ENCODE measurements at places on chromosomes 4 and X.

DNA sequence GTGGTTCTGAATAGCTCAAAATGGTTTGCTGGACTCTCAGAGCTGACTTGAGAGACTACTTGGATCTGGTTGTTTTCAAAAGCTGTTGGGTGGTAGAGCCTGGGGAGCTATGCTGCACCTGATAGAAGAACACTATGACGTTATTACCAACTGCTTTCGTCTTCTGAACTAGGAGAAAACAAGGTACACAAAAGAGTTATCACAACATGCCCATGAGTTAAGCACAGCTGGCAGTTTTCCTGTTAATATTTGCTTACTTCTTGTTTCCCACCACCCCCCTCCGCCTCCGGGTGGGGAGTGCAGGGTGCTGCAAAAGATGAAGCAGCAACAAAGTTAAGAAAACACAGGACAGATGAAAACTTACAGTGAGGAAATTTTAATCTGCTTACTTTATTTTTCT is 69.1 kb downstream of the RASL11B start:
- DNase-seq: no peak

DNA sequence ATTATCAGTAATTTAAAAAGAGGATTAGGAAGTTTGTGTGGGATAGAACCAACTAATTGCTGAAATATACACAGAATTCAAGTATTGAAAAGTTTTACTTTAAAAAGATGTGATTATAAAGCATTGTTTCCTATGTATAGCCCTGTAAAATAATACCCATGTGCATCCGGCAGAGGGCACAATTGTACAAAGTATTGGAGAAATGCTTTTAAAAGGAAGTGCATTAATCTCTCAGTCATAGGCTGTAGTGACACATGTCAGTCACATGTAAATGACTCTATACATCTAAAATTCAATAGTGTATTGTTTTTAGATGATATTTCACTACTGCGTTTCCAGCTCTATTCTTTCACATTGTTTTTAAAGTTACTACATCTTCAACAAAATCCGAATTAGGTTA is 9.7 kb upstream of the GEMIN8 start:
- peak; percentile 40 for DNase-seq

DNA sequence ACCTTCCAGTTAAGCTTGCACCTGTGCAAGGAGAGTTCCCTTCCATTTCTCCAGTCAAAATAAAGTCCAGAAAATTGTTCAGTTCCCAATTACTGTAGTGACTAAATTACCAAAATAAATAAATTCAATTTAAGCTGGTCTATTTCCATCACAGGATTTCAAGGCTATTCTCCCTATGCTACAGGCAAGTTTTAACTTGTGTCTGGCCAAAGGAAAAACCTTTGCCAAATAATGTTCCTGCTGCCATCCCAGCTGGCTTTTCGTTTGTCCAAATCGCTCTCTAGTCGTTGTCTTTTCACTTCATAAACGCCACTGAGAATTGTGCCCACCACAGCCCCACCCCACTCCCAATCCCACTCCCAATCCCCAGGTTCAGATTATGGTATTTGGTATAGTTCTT is 2.4 kb downstream of the KCTD8 start:
- DNase-seq: no peak

- no peak for DNase-seq
Measured at GRCh38 chrX:9788911-9789310, 2.7 kb downstream of the SHROOM2 start.

DNA sequence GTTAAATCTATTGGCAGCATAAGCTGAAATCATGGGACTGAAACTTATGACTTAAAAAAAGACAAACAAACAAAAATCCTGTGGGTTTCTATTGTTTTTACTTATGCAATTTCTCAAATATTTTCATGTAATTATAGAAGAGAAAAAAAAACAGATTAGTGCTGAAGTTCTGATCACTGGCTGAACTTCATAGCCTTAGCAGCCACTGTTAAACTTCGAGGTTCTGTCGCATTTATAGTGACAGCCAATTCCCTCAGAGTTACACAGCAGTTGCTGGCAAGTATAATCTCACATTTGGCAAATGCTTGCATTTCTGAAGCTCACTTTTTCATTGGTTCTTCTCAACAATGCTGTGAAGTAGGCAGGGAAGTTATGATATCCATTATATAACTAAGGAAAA is 748.9 kb upstream of the MAGEB2 start:
- no peak for DNase-seq

GRCh38 chr4:39029752-39030694 is 2.2 kb downstream of the TMEM156 start:
- DNase-seq: no peak

GRCh38 chrX:71935476-71935875 is 24.8 kb downstream of the NHSL2 start:
- DNase-seq: peak; percentile 79

DNA sequence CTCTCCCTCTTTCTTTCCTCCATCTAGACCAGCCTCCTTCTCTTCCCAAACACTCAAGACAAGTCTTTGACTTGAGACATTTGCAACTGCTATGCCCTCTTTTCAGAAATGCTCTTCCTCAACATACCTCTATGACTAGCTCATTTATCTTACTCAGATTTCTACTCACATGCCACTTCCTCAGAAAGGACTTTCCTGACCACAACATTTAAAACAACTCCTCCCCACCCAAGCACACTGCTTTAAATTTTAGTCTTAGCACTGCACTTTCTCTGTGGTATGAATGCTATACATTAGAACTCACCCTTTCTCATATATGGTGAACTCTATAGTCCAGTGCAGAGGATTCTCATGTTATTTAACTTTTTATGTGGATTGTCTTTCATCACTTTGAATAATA is 28.4 kb upstream of the SULT1E1 start:
- DNase-seq: no peak

DNA sequence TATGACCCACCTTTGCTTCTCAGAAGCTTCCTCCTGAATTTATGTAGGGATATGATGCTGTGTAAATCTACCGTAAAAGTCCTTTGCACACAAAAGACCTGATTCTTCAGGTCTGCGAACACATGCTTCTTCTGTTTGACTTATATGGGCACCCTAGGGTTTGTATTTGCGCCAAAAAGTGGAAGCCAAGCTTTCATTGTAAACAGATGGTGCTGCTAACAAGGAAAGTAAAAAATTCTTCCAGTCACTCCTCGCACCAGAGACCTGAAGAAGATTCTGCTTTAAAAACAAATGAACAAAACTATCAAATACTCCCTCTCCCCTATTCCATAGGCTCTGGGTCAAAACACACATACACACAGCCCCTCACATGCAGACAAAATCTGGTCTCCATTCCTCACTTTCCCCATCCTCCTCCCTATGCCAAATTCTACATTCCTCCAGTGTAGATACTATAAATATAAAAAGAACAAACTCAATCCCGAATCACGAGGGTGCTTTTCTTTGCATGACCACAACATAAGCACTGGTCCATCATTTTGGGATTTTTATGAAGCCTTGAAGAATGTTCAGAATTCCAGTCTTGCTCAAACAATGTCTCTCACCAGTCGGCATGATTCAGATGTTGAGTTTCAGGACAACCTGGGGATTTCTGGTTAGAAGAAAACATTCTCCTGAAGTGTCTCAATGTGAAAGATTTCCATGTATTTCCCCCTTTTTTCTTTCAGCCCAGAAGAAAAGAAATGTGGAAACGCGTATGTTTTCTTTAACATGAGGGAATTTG is 125.1 kb downstream of the PALLD start:
- DNase-seq: no peak

DNA sequence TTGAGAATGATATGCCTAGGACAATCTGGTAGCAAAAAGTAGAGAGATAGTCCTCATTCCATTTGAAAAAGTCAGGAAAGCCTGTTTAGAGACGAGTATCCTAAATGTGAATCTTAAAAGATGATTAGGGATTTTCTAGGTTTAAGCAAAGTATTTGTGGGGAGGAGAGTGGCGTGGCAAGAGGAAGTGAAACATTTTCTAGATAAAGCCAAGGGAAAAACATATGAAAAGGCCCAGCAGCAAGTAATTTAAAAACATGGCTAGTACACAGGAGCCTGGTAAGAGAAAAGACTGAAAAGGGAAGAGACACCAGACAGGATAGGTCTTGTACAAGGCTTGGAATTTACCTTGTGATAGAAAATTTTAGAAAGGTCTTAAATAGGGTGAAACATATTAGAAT is 45.9 kb downstream of the CORIN start:
- no peak for DNase-seq

DNA sequence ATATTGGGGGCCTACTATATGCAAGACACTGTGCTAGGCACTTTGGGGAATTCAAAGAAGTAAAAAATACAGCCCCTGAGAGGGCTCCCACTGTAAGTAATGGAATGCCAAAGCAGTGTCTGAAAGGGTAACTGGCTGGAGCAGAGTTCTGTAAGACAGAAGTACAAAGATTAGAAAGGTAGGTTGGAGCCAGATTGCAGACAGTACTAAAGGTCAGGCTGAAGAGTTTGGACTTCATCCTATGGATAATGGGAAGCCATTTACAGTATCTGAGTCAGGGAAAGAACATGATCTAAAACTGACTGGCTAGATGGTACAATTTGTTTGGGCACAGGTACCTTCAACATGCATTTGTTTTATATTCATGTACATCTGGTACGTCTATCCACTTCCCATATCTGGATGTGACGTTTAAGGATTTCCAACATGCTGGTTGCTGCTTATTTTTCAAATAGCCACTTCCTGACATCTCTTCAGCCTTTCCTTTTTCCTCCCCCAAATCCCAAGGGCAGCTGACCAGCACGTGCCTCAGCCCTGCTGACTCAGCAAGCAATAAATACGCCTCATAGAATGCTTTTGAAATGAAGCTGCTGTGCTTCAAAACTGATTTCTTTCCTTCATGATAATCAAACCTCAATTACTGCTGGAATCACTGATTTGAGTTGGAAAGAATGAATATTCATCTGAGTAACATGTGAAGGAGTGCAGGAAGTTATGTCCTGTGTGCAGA is 9.5 kb downstream of the ENOX2 start:
- DNase-seq: no peak

DNA sequence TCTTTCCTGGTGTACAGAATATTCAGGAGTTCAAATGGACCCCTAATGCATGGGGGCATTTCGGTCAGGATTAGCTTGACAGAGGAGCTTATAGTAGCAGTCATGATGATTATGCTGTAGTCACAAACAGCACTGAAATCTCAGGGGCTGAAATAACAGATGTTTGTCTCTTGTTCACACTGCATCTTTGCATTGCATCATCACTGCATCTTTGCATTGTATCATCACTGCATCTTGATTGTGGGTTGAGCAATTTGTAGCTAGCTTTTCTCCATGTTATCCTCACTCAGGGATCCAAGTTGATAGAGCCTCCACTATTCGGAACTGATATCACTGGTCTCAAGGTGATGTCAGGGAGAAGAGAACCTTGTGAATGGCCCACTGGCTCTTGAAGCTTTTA is 160.9 kb downstream of the GATB start:
- DNase-seq: no peak

DNA sequence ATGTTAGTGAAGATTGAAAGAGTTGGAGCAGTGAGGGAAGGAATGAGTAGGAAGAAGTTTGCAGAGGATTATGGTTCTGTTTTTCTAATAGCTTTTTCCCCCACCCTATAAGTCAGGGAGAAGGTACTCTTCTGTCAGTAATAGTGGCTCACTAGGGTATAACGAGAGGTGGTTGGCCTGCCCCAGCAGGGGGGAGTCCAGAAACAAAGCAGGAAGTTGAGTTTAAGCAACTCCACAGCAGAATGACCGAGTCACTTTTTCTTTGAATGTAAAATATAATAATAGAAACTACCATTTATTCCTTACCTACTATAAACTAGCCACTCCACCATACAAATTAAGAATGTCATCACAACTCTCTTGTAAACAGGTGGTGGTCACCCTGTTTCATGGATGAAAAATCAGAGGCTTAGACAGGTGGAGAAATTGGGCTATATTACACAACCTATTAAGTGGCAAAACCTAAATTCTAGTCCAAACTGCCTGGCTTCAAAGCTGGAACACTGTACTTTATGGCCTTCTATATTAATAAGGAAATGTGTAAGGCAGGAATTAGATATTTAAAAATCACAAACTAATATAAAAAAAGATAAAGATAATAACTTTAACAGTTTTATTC is 21.9 kb downstream of the AP1AR start:
- no peak for DNase-seq

GRCh38 chrX:110569506-110569905 is 210.9 kb downstream of the RTL9 start:
- DNase-seq: no peak

DNA sequence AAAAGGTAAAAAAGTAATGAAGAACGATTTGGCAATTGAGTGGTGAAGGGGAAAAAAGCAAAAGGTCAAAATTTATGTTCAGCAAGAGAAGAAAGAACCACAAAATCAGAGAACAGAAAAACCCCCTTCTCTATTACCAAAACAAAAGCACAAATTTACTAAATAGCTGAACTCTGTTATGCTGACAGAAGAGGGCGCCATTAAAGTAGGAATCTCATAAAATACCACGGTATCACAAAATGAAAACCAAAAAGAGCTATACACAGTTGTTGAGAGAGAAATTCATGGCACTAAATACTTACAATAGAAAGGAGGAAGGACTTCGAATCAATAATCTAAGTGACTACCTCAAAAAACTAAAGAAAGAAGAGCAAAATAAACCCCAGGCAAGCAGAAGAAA is 69.6 kb upstream of the CXorf66 start:
- DNase-seq: no peak

DNA sequence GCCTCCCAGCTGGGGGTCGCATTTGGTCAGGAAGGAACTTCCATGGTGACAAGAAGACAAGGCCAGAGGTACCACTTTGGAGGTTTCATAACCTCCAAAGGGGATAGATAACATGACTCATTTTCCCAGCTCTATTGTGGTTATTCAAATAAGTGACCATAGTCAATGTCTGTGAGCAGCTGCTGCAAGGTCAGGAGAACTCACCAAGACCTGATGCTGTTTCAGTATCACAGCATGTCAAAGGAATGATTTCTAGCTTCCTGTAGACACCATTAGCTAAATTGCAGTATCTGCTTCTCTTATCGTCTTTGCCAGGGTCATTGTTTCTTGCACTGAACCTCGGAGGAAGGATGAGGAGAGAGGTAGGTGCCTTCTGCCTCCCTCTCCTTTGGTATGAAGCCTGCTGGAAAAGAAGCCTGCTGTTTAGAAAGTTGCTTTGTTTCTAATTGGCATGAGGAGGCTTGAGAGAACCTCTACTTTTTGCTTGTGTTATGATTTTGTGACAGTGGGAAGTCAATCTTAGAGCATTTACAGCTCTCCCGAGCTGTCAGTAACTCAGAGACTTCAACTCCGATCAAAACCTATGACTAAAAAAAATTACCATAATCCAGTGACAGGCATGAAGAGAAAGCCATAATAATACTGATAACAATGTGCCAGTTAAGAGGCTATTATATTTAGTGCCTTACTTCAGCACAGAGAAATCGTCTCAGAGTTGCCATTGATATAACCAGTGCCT is 38.0 kb upstream of the GATB start:
- no peak for DNase-seq

- DNase-seq: no peak
Measured at GRCh38 chr4:186724058-186724863, 605 bp upstream of the FAT1 start.

DNA sequence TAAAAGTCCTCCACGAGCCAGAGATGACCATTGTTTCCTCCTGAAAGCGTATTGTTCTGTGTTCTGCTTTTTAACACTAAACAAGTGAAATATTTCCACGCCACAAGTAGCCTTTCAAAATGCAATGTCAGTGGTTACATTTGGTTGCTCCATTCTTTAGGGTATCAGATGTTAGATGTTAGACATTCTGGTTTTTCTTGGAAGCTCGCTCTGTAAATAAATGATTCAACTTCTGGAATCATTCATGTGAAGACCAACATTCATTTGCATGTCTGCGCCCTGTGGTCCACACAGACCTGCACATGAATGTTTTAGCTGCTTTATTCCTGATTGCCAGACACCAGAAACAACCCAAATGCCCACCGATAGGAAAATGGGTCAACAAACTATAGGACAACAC is 38.0 kb upstream of the HELT start:
- no peak for DNase-seq

- DNase-seq: no peak
Measured at GRCh38 chr4:24328310-24328709, 256.0 kb downstream of the DHX15 start.

All from NCI-H1092 (cell line).